ENCODE measurements at places on chromosomes 1 and 21.

GRCh38 chr1:183724350-183725042 lies 71.4 kb upstream of the APOBEC4 start:
- no peak for DNase-seq

- DNase-seq: no peak
Measured at GRCh38 chr1:40314721-40315238, 2.3 kb downstream of the COL9A2 start.

DNA sequence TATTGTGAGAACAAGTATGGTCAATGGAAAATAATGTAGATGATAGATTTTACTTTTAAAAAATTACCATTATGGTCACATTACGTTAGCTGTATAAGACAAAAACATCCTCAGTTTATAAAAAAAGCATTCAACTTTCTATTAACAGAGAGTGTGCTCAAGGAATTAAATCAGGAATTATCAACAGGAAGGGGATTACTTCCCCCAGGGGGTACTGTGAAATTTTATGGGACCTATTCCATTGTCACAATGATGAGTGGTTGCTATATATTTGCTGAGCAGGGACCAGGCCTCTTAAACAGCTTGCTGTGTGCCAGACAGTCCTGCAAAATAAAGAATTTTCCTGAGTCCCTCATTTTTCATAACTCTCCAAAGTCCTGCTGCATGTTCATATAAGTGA lies 21.2 kb downstream of the JAM2 start:
- DNase-seq: no peak

DNA sequence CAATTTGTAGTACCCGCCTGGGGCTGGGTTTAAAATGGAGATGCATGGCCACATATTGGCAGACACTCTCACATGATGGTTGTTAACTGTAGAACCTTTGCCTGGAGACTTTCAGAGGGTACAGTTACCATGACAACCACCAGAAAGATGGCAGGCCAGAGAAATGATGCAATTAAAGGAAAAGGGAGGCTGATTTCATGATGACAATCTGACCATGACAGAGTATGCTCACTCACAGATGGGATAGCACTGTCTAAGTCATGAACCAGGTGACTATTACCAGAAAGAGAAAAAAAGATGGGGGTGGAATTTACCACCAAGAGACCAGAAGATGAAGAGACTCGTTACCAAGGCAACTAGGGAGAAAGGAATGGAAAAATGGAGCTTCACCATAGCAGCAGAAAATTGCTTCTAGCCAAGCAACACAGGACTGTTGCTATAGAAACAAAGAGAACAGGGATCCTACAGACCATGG lies 3.5 kb upstream of the TRIT1 start:
- no peak for DNase-seq

DNA sequence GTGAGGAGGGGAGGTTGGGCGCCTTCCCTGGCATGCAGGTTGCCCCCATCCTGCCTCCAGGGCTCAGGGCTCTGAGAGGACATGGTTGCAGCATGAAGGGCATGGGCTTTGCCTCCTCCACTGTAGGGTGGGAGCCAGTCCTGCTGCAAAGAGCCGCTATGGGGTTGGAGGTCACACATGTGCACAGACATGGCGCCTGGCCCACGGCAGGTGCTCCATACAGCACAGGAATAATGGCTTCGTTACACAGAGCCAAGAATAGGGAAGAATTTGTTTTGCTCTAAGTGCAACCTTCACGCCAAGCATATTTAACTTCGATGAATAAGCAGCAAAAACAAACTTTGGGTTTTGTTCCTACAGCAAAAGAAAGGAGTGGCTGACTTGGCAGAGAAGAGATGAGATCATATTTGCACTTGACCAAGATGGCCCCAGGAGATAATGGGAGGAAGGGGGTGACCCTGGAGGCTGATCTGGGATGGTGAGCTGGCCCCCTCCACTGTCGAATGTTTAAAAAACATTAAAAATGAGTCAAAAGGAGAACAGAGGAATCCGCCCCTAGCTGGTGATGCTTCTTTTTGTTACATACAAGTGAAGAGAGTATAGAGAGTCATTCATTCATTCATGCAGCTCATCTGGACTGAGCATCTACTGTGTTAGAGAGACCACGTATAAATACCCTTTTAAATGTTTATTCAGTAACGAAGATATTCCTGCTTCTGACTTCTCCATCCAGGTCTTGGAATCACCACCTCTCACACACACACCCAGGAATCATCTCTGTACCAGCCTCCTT lies 12.4 kb upstream of the C2CD2 start:
- DNase-seq: no peak

GRCh38 chr1:22861764-22862440 lies 110.8 kb downstream of the LACTBL1 start:
- DNase-seq: no peak

DNA sequence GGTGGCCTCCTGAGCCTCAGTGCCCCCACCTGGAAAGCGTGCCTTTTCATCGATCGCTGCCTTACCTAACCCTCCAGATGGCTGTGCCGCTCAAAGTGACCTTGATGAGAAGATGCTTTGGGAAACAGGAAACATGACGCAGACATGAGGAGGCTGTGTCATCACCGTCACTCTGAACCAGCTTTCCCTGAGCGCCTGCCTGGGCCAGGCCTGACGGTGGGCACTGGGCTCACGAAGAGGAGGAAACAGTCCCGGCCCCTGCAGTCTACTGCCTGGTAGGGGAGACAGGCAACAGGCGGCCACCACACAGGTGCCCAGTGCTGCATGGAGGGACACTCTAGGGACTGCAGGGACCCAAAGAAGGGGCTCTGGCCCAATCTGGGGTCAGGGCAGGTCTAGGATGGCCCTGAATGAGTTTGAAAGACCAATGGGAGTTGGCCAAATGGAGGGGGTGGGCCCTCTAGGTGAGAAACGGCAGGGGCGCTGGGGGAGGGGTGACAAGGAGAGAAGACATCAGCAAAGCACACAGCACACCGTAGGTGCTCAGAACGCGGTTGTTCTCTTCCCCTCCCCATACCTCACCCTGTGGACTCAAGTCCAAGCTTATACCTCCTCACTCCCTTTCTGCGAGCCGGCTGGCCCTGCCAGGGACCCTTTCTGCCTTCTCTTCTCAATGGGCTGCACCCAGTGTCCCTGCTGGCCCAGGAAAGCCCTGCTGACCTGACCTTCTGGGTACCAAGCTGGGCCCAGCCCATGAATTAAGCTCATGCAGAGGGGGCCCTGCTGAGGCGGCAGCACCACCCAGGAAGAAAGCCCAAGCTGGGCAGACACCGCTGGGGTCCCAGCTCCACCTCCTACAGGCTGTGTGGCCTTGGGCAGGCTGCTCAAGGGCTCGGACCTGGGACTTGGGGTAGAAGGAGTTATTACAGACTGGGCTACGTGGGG lies 44.9 kb downstream of the GLIS1 start:
- no peak for DNase-seq

DNA sequence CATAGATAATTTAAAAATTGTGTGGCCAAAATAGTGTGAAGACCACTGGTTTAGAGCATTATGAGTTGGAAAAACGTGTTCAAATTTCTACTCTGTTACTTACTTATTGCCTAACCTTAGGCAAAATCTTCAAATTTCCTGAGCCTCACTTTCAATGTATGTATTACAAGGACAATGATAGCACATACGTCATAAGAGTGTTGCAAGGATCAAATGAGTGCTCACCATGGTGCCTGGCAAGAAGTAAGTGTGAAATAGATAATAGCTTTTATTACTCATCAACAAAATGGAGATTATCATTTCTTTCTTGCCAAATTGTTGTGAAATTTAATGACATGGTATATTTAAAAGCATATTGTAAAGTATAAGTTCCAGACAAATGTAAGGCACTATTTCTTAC lies 57.2 kb downstream of the FH start:
- DNase-seq: no peak

- DNase-seq: no peak
Measured at GRCh38 chr1:85339089-85339488, 62.7 kb upstream of the BCL10 start.
